ENCODE measurements at places on chromosomes 12 and 14.

DNA sequence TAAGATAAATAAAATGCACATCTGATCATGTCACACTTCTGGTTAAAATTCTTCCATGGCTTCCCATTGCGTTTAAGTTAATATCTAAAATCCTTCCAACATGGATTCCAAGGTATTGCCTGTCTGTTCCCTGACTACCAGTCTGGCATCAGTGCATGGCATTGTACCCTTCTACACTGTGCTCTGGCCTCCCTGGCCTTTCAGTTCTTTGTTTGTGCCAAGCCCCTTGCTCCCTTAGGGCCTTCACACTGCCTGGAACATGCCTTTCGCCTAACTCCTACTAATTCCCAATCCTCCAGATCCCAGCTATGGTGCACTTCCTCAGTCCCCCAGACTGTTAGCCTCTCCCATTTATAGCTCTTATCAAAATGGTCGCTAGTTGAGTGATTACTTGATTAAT, 6.3 kb downstream of the CIPC start:
- DNase-seq, result no peak

GRCh38 chr14:57390806-57391516, 575 bp downstream of the NAA30 start:
- peak; percentile 20 for DNase-seq

DNA sequence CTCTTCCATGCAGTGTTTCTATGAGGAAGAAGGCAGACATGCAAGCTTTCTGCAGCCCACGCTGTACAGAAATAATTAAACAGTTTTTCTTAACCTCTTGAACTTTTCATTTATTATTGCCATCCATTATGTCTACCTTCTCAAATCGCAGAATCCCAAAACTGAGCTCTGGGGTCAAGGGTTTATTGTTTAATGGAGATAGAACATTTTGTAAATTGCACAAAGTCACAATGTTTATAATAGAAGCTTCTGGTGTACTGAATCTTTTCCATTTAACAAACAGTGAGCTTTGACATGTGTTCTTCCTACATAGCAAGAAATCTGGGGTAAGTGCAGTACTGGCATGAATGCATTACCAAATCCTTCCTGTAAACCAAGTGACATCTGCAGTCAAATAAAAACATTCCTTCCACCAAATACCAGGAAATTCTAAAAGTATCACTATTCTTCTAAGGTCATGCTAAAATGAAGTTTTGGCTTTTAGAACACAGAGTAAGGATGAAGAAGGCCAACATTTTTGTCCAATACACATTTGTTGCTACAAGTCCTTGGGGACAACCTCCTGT, 385.3 kb upstream of the DDHD1 start:
- peak; percentile 39 for DNase-seq

- peak; percentile 13 for DNase-seq
These were observed 17.1 kb upstream of the TSPAN11 start for GRCh38 chr12:30909349-30910037.

DNA sequence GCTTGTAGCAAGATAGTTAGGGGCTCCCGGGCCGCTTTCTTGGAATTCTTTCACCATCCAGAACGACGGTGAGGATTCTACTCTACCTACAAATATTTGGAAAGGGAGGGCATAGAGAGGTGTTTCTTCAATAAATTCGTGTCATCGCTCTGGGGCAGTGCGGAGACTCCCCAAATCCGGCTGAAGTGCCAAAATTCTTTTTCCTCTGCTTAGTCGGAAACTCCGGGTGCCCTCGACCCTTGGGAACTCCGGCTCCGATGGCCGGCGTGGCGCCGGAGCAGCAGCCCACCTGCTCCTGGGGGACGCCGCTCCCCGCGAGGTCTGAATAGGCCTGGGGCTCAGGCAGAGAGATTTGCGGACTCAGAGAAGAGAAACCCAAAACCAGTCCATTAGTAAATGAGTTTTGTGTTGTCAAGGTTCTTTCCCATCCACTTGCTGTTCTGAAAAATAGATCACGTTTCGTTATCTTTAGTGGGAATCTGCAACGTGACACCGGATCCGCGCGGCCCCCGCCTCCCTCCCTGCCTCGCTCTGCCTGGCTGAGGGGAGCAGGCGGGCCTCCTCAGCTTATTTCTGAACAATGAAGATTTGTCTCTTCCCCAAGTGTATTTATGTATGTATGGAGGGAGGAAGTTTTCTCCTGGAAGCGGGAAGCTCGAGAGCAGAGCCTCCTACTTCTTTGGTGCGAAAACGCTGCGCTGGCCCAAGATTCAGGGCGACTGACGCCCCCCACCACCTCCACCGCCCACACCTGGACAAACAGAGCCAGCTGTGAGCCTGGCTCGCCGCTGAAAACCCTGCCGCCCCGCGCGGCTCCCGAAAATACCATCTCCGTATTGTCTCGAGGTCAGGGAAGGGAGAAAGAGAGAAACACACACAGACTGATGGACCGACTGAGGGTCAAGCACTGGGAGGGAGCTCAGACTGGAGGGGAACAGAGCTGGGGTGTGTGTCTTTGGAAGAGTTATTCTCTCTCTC, 3.7 kb upstream of the SIX1 start:
- no peak for DNase-seq

DNA sequence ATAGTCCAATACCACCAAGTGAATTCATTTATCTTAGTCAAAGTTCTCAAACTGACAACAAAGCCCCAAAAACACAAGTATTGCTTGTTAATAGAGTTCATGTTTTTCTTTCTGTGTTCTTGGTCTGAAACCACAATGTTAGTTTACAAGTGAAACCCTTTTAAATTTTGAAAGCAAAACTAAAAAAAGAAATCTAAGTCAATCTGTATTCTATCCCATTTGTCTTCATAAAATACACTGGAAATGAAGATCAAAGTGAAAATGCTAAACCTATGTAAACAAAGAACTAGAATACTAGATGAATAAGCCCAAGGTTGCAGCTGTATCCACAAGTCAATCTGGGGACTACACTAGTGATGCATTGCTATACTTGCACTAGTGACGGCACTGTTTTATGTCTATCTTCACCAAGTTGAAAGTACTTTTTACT, 10.4 kb downstream of the MAP4K5 start:
- DNase-seq, result peak; percentile 27

- DNase-seq, result peak; percentile 68
These were observed 2.0 kb upstream of the EMP1 start for GRCh38 chr12:13194401-13195110.

DNA sequence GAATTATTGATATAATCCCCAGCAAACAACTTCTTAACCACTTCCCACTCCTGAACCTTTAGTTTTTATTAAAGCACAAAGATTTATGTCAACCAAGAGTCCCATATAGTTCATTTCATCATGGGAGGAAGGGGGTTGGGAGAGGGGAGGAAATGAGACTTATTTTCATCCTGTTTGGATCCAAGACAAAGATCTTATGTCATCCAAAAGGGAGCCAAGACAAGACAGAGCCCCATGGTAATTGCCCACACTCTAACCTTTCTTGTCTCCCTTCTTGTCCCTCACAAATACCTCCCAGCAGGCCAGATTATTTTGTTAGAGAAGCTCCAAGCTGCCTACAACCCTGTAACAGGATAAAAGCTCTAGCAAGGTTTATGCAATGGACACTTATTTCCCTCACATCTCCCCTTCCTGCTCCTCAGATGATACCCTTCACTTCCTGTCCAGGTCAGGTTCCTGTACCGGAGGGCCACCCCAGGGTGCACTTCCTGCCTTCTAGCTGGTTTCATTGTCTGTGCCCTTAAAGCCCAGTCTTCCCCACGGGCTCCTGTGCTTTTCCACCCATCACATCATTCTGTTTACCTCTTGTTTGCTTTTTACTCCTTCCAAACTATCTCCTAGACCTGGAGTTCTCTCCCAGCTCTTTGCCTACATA, 123.7 kb upstream of the MDM1 start:
- DNase-seq, result no peak

DNA sequence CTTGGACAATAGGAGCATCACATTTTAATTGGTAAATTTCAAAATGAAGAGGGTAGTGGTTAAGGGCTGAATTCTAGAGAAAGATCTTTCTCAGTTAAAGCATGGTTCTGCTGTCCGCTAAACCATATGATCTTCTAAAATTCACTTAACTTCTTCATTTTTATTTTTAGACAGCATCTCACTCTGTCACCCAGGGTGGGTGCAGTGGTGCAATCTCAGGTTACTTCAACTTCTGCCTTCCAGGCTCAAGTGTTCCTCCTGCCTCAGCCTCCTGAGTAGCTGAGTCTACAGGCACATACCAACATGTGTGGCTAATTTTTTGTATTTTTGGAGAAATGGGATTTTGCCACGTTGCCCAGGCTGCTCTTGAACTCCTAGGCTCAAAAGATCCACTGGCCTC, 226.7 kb upstream of the ABCD2 start:
- no peak for DNase-seq

- no peak for DNase-seq
These were observed 19.5 kb downstream of the FIGNL2 start for GRCh38 chr12:51829011-51829481.

DNA sequence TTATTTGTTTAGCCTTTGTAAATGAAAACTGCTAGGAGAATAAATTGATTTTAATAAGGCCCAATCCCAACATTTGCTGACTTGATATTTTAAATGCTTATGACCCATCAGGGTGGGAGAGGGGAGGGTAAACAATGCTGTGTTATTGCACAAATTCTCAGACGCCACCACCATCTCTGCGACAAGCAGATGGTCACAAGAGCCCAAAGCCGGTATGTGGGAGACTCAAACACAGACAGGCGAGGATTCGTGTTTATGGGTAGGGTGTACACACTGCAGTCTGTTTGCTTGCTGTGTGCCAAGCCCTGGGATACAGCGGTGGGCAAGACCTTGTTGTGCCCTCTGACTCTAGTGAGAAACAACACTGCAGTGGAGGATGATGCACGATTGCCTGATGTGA, 39.2 kb upstream of the PWP1 start:
- no peak for DNase-seq

GRCh38 chr12:24705216-24705615, 243.7 kb downstream of the BCAT1 start:
- peak; percentile 12 for DNase-seq

GRCh38 chr14:29900609-29901350, 26.9 kb downstream of the PRKD1 start:
- no peak for DNase-seq

- DNase-seq, result peak; percentile 41
These were observed 4.4 kb downstream of the MNAT1 start for GRCh38 chr14:60738843-60739508.

DNA sequence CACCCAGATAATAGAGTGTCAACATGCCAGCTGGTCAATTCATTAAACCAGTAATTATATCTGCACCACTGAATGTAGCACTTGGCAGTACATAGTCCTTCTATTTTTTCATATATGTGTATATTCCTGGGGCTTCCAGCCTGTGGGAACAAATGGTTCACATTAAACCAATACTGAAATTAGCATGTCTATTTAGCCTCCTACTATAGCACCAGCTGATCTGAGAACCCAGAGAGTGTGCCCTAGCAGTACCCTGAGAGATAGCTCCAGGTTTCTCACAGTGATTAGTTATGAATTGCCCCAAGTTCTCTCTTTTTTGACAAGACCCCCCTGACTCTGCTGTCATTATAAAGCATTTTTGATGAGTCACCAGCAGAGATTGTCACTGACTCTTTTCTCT, 1097.3 kb upstream of the FLRT2 start:
- DNase-seq, result no peak

Data from fibroblast of the aortic adventitia (primary cell).